LNCaP clone FGC (cell line): ENCODE measurements at places on chromosomes 11 and 22.

DNA sequence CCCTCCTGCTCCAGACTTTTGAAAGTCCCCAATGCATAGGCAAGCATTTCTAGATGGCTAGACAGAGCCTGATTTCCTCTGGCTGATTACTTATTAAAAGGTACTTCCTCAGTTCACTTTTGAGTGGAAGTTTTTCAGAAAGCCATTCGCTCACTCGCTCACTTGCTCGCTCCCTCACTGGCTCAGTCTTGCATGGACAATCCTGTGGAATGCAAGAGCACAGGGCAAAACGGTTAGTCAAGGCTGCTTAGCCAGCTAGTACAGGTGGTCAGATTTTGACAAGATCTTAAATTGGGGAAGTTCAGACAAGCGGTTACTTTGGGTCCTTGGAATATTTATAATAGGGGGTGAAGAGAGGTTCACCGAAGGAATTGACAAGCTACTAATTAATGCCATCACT lies 101.0 kb downstream of the ARL14EP start:
- DNase-seq, result no peak

DNA sequence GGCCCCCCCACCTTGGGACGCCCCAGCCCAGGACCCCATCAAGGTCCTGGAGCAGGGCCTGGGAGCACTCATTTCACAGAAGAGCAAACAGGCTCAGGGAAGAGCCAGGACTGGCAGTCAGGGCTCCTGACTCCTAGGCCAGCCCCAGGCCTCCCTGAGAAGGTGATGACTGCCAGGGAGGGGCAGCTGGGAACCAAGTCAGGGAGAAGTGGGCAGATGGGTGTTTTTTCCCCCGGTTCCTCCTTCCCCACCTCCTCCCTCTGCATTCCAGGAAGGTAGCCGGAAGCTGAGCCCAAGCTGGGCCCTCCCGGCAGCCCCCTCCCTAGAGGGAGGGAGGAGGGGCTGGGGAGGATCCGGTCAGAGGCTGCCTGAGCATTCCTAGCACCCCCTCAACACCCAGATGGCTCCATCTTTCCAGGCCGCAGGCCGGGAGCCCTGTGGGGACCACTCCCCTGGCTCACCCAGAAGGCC lies 19.6 kb downstream of the MYRF start:
- no peak for DNase-seq

GRCh38 chr11:57779276-57779675 lies 17.7 kb downstream of the CTNND1 start:
- DNase-seq, result no peak

DNA sequence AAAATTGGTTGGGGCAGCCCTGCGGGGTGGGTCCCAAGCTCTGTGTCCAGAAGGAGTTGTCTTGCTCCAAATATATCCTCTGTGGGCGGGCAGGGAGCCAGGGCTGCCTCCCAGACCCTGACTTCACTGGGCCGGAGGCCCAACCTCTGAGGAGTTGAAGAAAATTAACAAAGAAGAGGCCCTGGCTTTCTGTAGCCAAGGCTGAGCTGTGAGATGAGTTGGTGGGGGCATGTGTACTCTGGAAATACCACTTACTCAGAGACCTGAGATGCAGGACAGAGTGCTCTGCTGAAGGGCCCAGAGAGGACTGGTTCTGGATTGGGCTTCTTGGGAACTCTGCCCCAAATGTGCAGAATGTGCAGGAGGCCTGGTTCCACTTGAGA lies 96.3 kb downstream of the SWAP70 start:
- no peak for DNase-seq

- no peak for DNase-seq
Observed at GRCh38 chr22:21865041-21865440, 2.4 kb downstream of the MAPK1 start.

DNA sequence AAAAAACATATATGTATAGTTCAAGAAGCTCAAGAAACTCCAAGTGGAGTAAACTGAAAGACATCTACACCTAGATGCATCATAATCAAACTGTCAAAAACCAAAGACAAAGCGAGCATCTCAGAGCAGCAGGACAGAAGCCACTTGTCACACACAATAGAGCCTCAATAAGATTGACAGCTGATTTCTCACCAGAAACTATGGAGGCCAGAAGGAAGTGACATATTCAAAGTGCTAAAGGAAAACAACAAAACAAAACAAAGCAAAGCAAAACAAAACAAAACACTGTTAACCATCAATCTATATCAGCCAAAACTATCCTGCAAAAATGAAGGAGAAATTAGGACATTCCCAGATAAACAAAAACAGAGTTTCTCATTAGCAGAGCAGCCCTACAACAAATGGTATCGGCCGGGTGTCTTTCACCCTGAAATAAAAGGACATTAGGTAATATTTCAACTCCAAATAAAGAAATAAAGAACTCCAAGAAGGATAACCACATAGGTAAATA lies 65.8 kb upstream of the SEPTIN5 start:
- DNase-seq, result no peak

- no peak for DNase-seq
Observed at GRCh38 chr11:105070306-105070705, 25.2 kb upstream of the CARD16 start.

DNA sequence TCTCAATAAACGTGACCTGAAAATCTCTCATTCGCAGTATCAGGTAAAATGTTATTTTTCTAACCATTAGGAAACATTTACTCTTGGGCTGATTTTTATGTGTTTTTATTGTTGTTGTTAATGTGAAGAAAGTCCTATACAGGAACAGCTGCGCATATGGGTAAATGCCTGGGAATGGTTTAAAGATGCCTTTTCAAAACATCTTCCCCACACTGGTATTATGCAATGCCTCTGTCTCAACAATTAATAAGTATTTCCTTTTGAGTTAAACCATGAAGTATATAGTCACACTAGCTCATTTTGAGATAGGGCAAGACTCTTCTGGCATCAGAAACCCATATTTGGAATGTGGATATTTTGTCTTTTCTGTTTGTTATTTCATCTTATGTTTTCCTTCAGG lies 13.7 kb upstream of the LIN7C start:
- DNase-seq, result no peak

DNA sequence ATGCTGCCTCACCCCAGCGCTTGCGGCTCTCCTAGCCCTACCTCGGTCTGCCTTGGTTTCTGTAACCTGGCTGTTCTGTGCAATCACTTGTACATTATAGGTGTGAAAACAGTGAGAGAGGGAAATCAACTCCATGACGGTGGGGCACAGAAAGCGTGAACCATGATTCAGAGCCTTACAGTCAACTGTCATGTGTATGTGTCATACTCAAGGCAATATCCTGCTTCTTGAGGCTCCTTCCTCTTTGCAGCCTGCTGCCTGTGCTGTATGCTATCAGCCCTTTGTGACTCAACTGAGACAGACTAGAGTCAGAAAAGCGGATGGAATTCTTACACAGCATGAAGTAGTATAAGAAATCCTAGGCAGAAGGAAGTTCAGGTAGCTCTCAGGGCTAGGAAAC lies 2.1 kb downstream of the NRIP3 start:
- DNase-seq, result no peak

DNA sequence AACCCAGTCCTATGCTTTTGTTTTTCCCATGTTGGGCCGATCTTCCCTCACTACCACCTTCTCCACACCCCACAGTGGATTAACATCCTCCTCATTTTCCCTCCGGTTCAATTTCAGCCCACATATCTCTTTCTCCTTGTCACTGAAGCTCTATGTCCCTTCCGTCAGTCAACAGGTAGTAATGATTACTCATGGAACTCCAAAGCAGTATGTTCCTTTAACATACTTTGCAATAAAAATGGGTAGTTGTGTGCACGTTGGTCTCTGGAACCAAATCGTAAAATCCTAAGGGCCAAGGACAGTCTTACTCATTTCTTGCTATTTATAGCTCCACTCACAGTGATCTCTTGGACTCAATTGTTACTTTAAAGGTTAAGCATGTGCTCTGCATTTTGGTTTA lies 20.2 kb downstream of the AMOTL1 start:
- DNase-seq, result no peak

DNA sequence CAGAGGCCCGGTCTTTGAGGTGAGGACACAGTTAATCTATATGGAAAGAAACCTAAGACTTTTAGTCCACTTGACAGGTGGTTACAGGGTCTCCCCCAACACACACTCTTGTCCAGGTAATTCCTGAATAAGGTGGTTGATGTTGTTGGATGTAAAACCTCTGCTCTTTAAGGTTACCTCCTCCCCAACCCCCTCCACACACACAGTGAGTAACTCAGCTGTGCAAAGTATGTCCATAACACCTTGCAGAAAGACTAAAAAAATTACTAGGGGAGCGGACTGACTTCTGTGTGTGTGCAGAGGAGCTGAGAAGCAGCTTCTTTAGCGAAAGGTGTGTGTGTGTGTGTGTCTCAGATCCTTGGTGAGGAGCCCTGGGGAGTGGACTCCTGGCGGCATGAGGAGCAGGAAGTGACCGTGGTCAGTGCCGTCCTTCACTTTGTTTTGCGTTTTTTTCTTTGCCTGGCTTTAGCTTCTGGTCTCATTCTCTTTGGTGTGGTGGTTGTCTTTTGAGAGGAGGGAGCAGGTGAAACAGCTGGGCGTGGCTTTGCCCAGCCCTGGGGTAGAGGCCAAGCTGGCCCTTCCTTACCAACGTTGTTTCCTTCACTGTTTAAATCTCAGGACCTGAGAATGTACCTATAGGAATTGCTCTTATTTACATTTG lies 1.7 kb downstream of the ZBED4 start:
- DNase-seq, result peak; percentile 63

- DNase-seq, result no peak
Observed at GRCh38 chr22:31211482-31211861, 626 bp upstream of the LIMK2 start.

DNA sequence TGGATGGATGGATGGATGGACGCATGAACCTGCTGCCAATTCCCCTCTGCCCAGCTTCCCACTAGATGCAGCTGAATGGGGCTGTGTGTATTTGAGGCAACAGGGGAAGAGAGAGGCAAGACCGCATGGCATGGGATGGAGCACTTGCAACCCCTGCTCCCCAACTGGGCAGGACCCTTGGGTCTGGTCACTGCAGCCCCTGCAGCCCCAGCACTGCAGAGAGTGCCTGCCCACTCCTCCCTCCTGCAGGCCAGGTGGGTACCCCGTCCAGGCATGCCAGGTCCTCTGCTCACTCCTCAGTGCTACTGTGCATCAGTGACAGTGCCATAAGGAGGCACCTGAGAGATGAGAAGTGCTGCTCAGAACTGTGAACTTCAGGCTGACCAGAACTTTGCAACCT lies 40.3 kb downstream of the OSBPL5 start:
- no peak for DNase-seq

- no peak for DNase-seq
Observed at GRCh38 chr11:2471048-2471803, 26.4 kb downstream of the KCNQ1 start.
